ENCODE measurements at places on chromosomes 6 and 20.
A peak's percentile ranks its signal among the peaks of the same experiment; 100 is the strongest.

DNA sequence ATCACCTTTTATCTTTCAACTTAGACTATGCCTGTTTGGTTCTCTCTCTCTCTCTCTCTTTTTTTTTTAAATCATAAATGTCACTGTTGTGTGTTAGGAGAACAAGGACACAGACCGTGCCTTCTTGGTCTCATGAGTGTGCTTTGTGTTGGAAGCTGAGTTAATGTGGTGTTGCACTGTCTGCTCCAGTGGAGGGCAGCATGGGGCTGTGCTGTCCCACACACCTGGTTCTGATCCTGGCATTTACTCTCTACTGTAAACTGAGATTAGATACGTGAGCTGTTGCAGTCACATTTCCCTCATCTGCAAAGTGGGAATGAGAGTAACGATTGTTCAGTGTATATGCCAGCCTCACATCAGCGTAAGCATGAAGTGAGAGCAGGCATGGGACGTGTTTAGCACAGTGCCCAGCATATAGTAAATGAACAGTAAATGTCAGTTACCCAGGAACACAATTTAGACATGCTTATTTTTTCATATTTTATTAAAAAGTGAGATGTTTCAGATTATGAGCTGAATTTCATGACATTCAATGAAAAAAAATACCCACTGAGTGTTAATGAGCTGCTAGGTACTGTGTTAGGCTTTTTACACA is 161.1 kb downstream of the FARS2 start:
- DNase-seq: peak; percentile 13

DNA sequence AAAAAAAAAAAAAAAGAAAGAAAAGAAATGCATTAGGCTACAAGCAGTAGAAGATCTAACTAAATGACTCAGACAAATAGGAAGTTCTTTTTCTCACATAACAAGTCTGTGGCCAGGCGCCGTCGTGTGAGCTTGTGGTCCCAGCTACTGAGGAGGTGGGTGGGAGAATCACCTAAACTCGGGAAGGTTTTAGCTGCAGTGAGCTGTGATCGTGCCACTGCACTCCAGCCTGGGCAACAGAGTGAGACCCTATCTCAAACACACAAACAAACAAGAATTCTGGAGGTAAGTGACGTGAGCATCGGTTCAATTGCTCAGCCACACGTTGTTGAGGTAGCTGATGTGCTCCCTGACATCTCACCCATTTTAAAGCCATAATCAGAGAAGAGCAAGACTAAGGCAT is 37.9 kb upstream of the SLC23A2 start:
- DNase-seq: no peak

GRCh38 chr20:32052090-32052777 is at the start of gene HCK:
Gene HCK (plus strand): TSS chr20:32052242.
- no peak for DNase-seq

GRCh38 chr6:25735261-25735660 is 19.3 kb upstream of the SLC17A4 start:
- DNase-seq: no peak

GRCh38 chr6:1322156-1322555 is 10.3 kb downstream of the FOXQ1 start:
- no peak for DNase-seq

GRCh38 chr6:109296452-109296851 is 85.8 kb downstream of the CD164 start:
- DNase-seq: no peak

DNA sequence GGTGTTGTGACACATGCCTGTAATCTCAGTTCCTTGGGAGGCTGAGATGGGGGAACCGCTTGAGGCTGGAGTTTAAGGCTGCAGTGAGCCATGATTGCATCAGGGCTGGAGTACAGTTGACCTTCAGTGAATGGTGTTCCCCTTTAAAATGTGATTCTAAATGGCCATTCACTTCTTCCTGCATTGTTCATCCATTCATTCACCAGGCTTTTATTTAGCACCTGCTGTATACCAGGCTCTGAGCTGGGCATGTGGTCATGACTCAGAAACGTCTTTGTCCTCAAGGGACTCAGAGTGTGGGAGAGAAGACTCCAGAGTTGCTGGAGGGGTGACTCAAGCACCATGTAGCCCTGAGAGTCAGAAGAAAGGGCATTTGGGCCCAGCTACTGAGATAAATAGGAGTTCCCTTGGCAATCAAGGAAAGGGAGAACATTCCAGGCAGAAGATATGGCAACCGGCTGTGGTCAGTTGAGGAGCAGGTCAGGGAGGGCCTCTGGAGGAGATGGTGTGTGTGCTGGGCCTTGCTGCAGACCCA is 101.1 kb downstream of the DLGAP4 start:
- no peak for DNase-seq

GRCh38 chr20:3273371-3273770 is 34.4 kb upstream of the SLC4A11 start:
- DNase-seq: no peak

DNA sequence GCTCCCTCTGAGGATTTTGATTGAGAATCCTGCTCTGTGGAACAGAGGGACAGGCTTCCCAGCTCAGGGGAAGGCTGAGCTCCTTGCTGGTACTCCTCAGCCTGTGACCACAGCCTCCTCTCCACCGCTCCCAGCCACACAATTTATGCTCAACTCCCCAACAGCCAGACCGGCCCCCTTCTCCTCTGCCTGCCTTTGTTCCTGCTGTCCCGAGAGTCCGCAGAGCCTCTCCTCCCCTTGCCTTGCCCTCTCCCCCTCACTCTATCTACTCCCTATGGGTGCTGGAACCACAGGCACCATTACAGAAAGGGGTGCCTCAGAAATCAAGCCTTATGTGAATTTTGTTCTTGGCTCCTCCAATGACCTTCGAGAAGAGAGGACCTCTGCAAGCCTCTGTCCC is 15.9 kb downstream of the MAP1LC3A start:
- DNase-seq: no peak

DNA sequence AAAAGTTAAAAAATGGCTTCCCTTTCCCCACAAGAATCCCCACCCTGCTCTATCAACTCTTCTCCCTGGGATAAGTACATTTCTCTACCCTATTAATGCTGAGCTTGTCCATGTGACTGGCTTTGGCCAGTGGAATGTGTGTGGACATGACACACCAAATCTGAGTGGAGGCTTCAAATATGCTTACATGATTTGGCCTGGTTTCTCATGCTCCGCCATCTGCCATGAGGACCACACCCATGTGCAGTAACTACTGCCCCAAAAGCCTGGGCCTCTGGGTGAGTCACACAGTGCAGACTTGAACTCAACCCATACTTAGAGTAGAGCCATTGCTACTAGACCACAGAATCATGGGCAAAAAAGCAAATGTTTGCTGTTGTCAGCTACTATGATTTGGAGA is 65.4 kb downstream of the PRND start:
- peak; percentile 28 for DNase-seq

DNA sequence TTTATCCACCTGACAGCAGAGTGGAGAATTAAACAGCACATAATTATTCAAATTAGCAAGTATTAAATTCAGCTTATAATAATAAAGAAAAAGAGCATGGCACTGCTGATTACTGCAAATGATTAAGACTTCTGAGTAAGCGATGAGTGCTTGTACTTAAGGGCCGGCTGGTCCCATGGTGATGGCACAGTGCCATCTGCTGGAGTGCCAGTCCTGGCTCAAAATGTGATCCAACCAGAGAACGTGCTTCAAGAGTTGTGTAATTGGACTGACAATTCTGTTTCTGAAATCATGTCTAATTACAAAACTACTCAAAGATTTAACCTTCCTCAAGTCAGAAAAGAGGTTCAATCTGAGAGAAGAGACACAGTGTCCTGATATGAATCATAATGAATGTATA is 181.6 kb upstream of the RGS17 start:
- DNase-seq: peak; percentile 46

All from MG63 (cell line).